ENCODE measurements at places on chromosomes 16 and 17.

DNA sequence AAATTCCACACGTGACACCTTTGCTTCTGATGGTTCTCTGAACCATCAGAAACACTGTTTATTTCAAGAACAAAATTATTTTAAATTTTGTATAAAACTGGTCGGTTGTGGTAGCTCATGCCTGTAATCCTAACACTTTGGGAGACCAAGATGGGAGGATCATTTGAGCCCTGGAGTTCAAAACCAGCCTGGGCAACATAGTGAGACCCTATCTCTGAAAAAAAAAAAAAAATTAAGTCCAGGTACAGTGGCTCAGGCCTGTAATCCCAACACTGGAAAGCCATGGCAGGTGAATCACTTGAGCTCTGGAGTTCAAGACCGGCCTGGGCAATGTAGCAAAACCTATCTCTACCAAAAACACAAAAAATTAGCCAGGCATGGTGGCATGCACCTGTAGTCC lies 8.3 kb upstream of the KANSL1 start:
- no peaks in the 10 kb centered on the region for H3K27me3 ChIP-seq
- H3K4me3 ChIP-seq = no peak overlapping the region
- H3K4me1 ChIP-seq = peaks cover 6% of the 10 kb centered on the region
- H3K27ac ChIP-seq = no peak overlapping the region
- DNase-seq = no peak
- no peaks in the 10 kb centered on the region for H3K36me3 ChIP-seq

- no peaks in the 10 kb centered on the region for H3K4me1 ChIP-seq
- no peaks in the 10 kb centered on the region for H3K27me3 ChIP-seq
- H3K36me3 ChIP-seq = no peaks in the 10 kb centered on the region
- no peak overlapping the region for H3K4me3 ChIP-seq
Measured at GRCh38 chr16:23334457-23334853, 32.4 kb downstream of the SCNN1B start.

- no peaks in the 10 kb centered on the region for H3K36me3 ChIP-seq
- no peak overlapping the region for H3K4me3 ChIP-seq
Measured at GRCh38 chr16:1488054-1488601, 616 bp downstream of the PTX4 start.

- H3K4me1 ChIP-seq = no peaks in the 10 kb centered on the region
- no peak overlapping the region for H3K27ac ChIP-seq
- no peak for DNase-seq
- H3K36me3 ChIP-seq = no peaks in the 10 kb centered on the region
Measured at GRCh38 chr17:82170412-82170961, 42.2 kb downstream of the CCDC57 start.

GRCh38 chr17:17809531-17810083 lies 27.2 kb downstream of the SREBF1 start:
- H3K36me3 ChIP-seq = no peaks in the 10 kb centered on the region
- DNase-seq = no peak
- no peak overlapping the region for H3K4me3 ChIP-seq
- no peaks in the 10 kb centered on the region for H3K27me3 ChIP-seq
- peaks cover 13% of the 10 kb centered on the region for H3K4me1 ChIP-seq

DNA sequence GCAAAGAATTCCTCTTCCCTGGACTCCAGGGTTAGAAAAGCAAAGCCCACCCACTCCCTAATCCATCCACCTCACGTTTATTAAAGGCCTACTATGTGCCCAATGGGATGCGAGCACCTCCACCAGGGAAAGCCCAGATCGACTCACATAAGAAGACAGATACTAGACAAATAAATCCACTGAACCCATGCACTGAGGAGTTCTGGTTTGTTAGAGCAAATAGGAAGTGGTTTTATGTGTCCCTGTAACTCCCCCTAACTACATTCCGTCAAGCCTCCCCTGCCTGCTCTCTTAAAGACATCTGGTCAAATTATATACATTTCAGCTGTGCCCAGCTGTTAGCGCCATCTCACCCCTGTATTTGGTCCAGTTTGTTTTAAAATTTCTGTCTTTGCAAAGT lies 218.5 kb upstream of the RPL38 start:
- H3K27me3 ChIP-seq = peaks cover 19% of the 10 kb centered on the region
- H3K36me3 ChIP-seq = no peaks in the 10 kb centered on the region
- peaks cover 12% of the 10 kb centered on the region for H3K4me1 ChIP-seq
- no peak overlapping the region for H3K27ac ChIP-seq
- peak overlapping the region; percentile 51 for H3K4me3 ChIP-seq
- peak; percentile 29 for DNase-seq
